ENCODE measurements at places on chromosomes 12 and 14.

- no peak overlapping the region for H3K4me3 ChIP-seq
- H3K27me3 ChIP-seq, result no peaks in the 10 kb centered on the region
- peaks cover 1% of the 10 kb centered on the region for H3K4me1 ChIP-seq
These were observed 22.0 kb downstream of the GSTZ1 start for GRCh38 chr14:77342726-77343397.

DNA sequence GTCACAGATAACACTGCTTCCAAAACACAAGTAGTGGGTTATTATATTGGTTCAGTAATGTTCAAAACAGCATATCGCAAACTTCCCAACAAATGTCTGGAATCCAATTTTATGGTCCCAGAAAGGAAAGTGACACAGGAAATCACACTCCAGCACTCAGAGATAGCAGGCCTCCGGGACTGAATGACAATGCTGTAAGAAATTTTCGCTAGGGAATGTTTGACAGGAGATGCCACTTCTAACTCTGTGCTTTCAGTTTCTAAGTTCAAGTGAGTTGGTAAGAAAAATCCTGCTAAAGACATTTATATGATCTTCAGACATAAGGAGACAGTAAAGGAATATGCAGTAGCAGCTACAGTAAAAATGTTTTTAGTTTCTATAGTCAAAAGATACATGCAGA is 93.2 kb downstream of the SLC2A13 start:
- no peak overlapping the region for H3K4me3 ChIP-seq
- H3K36me3 ChIP-seq, result no peaks in the 10 kb centered on the region
- DNase-seq, result no peak
- H3K27ac ChIP-seq, result no peak overlapping the region
- no peaks in the 10 kb centered on the region for H3K4me1 ChIP-seq
- H3K27me3 ChIP-seq, result no peaks in the 10 kb centered on the region

- H3K27me3 ChIP-seq, result no peaks in the 10 kb centered on the region
- peak overlapping the region; percentile 95 for H3K27ac ChIP-seq
- peak overlapping the region; percentile 93 for H3K4me3 ChIP-seq
- peaks cover 28% of the 10 kb centered on the region for H3K36me3 ChIP-seq
- H3K4me1 ChIP-seq, result peaks cover 3% of the 10 kb centered on the region
- DNase-seq, result no peak
These were observed 790 bp downstream of the GTF2A1 start for GRCh38 chr14:81219759-81220579.

DNA sequence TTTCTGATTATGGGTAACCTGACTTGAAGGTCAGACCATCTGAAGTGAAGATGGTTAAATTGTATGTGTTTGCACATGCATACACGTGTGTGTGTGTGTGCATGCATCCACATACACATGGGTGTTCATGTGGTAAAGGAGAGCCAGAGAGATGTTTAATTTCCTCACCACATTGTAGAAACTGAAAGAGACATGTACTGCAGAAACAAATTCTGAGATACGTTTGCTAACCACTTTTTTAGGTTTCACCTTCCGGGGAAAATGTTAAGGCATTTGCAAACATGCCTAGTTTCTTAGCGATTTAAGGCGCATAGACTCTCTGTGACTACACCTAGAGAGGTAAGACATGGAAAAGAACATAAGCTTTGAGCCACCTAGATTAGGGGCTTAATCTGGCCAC is 362.9 kb downstream of the RAD51B start:
- no peak for DNase-seq
- no peaks in the 10 kb centered on the region for H3K27me3 ChIP-seq
- H3K4me1 ChIP-seq, result no peaks in the 10 kb centered on the region
- H3K4me3 ChIP-seq, result no peak overlapping the region
- no peak overlapping the region for H3K27ac ChIP-seq
- no peaks in the 10 kb centered on the region for H3K36me3 ChIP-seq

- DNase-seq, result no peak
- no peaks in the 10 kb centered on the region for H3K4me1 ChIP-seq
- no peaks in the 10 kb centered on the region for H3K27me3 ChIP-seq
- no peaks in the 10 kb centered on the region for H3K36me3 ChIP-seq
- no peak overlapping the region for H3K4me3 ChIP-seq
These were observed 103.0 kb downstream of the C12orf42 start for GRCh38 chr12:103392722-103393121.

DNA sequence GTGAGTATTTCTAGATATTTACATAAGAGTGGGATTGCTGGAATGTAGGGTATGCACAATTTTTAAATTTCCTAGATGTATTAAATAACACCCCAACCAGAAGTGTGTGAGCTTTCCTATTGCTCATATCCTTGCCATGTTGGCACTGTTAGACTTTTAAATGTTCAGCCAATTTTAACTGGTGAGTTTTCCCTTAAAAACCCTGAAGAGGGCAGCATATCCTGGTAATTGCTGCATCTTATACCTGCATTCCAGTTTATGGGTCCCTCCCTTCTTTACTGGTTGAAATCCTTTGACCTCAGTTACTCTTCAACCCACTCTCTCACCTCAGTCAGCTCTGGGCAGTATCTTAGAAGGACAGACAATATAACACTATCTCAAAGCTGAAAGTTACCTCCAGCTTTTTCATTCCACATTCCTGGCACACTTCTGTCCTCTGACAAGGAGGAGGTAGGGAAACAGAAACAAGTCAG is 270.6 kb downstream of the PAWR start:
- no peak overlapping the region for H3K27ac ChIP-seq
- no peaks in the 10 kb centered on the region for H3K27me3 ChIP-seq
- peaks cover 12% of the 10 kb centered on the region for H3K4me1 ChIP-seq
- no peaks in the 10 kb centered on the region for H3K36me3 ChIP-seq
- peak; percentile 21 for DNase-seq

DNA sequence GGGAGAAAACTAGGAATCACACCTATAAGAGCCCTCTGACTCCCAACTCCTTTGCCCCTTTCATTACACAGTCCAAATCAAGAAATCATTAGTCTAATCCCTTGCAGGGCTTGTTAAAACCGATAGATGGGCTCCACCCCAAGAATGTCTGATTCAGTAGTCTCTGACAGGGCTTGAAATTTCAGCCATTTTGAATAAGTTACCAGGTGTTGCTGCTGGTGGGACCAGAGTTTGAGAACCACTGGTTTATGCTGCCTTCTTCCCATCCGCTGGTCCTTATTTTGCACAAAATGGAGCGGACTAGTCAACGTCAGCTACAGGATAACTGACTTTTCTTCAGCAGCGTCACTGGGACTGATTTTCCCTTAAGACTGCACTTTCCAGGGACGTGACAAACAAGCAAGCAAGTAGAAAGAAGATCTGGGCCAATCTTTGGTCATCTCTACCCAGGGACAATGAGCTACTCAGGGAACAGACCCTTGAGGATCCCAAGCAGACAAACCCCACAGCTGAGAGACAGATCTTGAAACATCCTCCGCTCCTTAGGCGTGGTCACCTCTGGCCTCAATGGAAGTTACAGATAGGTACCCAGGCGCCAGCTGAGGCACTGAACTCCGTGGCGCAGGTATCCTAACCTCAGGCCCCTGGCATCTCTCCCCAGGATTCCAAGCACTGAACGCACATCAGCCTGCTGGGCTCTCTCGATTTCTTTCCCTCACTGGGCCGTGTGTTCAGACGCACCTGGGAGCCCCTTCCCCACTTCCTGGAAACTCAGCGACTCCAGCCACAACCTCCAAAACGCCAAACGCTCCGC is 900 bp downstream of the KCTD10 start:
- no peak overlapping the region for H3K27ac ChIP-seq
- H3K4me3 ChIP-seq, result peak overlapping the region; percentile 91
- DNase-seq, result no peak
- H3K4me1 ChIP-seq, result peaks cover 8% of the 10 kb centered on the region
- no peaks in the 10 kb centered on the region for H3K27me3 ChIP-seq
- peaks cover 2% of the 10 kb centered on the region for H3K36me3 ChIP-seq

- no peak overlapping the region for H3K27ac ChIP-seq
- no peak for DNase-seq
- no peaks in the 10 kb centered on the region for H3K4me1 ChIP-seq
- H3K36me3 ChIP-seq, result no peaks in the 10 kb centered on the region
These were observed 102.8 kb upstream of the RASSF8 start for GRCh38 chr12:25855716-25856115.

DNA sequence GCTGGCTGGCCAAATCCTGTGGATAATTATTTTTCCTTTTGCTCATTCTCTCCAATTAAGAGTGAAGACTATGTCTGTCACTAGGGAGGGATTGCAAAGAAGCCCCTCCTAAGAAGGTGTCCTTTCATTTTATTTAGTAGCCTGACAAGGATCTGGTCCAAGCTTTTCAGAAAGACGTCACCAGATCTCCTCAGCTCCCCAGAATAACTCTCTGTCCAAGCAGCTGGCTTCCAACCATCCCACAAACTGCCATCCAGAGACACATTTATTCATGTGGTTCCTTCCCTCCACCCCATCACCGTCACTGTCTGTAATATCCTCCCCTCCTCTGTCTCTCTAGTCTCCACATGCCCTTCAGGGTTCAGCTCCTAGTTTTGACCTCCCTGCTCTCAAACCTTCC is 69.9 kb downstream of the PPM1H start:
- no peaks in the 10 kb centered on the region for H3K27me3 ChIP-seq
- H3K36me3 ChIP-seq, result no peaks in the 10 kb centered on the region
- DNase-seq, result no peak
- no peak overlapping the region for H3K4me3 ChIP-seq
- no peak overlapping the region for H3K27ac ChIP-seq
- peaks cover 5% of the 10 kb centered on the region for H3K4me1 ChIP-seq

DNA sequence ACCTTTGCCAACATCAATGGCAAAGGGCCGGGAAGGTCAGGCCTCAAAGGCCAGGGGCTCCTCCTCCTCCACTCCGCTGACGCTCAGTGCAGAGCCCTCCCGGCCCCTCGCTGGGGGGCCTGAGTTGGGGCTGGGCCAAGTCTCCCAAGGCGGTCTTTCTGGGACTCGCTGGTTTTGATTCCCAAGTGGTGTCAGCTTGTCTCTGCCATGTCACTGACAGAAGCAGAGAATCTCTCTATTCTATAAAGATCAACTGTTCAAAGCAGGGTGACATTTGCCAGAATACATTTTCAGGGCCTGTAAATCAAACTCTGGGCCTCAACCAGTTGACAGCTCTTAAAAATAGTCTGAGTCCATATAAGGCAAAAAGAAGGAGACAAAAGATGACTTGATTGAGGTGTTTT is 75.9 kb downstream of the CCDC88C start:
- no peak overlapping the region for H3K4me3 ChIP-seq
- peaks cover 5% of the 10 kb centered on the region for H3K4me1 ChIP-seq
- no peaks in the 10 kb centered on the region for H3K27me3 ChIP-seq
- peaks cover 51% of the 10 kb centered on the region for H3K36me3 ChIP-seq
- no peak for DNase-seq

DNA sequence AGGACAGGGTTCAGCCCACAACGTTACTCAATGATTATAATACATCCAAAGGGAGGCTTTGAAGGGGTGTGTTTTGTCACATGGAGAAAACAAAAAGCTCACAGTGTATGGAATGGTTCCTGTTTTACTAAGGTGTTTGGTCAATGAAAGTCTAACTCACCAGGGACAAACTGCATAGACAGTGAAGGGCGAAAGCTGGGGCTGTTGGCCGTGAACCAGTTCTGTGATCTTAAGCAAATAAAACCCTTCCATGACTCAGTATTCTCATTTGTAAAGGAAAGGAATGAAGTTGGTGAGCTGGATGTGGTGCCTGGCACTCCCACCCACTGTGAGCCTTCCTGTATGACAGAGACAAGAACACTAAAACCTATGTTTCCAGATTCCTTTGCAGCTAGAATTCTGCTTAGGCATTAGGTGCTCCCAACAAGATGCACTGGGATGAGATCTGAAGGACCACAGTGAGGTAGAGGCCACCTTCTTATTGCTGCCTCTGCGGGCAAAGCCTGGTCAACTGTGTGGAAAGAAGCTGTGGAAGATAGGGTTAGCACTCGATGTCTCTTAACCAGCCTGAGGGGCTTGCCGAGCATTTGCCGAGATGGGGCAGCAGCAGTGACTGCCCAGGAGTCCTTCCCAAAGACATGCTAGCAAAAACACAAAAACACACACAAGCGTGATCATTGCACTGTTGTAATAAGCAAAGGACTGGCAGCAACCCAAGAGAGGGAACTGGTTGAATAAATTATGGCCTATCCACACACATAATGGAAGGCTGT is 48.5 kb downstream of the VCPKMT start:
- no peaks in the 10 kb centered on the region for H3K36me3 ChIP-seq
- H3K4me3 ChIP-seq, result no peak overlapping the region
- H3K27me3 ChIP-seq, result no peaks in the 10 kb centered on the region
- H3K27ac ChIP-seq, result no peak overlapping the region
- H3K4me1 ChIP-seq, result no peaks in the 10 kb centered on the region
- no peak for DNase-seq
